ENCODE measurements at places on chromosomes 3 and 15.

DNA sequence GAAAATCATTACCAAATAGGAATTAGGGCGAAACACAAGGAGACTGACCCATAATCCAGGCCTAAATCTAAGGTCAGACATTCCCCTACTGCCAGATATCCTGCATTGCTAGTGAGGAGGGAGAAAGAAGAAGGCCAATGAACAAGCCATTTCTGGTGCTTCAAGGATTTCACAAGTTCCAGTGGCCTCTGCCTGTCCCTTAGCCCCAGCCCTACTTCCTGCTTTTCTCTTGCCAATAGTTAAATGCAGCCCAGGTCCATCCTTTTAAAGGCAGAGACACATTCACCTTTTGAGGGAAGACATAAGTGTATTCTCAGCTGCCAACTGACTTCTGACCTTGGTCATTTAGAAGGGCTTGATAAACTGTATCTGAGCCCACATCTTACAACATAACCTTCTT is 135.8 kb downstream of the ZNF621 start:
- H3K4me1 ChIP-seq = no peaks in the 10 kb centered on the region
- no peaks in the 10 kb centered on the region for H3K27me3 ChIP-seq
- no peaks in the 10 kb centered on the region for H3K36me3 ChIP-seq

GRCh38 chr3:171485338-171485737 is 25.1 kb upstream of the TNIK start:
- DNase-seq = no peak
- H3K27me3 ChIP-seq = no peaks in the 10 kb centered on the region
- H3K27ac ChIP-seq = no peak overlapping the region
- H3K36me3 ChIP-seq = no peaks in the 10 kb centered on the region
- no peaks in the 10 kb centered on the region for H3K4me1 ChIP-seq
- no peak overlapping the region for H3K4me3 ChIP-seq

- no peaks in the 10 kb centered on the region for H3K4me1 ChIP-seq
- no peak for DNase-seq
- no peaks in the 10 kb centered on the region for H3K36me3 ChIP-seq
- H3K4me3 ChIP-seq = no peak overlapping the region
Measured at GRCh38 chr3:126338790-126339288, 18.4 kb downstream of the KLF15 start.

DNA sequence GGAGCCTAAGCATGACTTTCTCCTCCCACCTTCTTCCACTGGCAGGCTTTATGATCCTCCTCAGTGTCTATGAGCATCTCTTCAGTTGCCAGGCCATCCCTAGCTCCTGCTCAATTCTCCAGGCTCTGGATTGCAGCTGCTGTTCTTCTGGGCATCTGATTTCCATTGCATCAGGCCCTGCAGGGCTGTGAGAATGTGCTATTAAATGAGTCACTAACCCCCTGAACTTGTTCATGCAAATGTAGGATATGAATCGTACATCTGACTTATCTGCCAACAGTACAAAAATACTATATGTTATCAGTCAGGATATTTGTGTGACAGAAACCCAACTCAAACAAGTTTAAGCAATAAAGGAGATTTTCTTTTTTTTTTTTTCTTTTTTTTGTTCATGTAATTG is 11.9 kb downstream of the GPR176 start:
- no peak overlapping the region for H3K27ac ChIP-seq
- DNase-seq = no peak
- H3K4me3 ChIP-seq = no peak overlapping the region
- no peaks in the 10 kb centered on the region for H3K4me1 ChIP-seq

GRCh38 chr3:17181413-17181907 is 296.7 kb downstream of the PLCL2 start:
- peaks cover 55% of the 10 kb centered on the region for H3K36me3 ChIP-seq
- no peaks in the 10 kb centered on the region for H3K27me3 ChIP-seq
- H3K4me3 ChIP-seq = no peak overlapping the region
- DNase-seq = no peak

- no peak for DNase-seq
- H3K36me3 ChIP-seq = no peaks in the 10 kb centered on the region
- H3K27me3 ChIP-seq = no peaks in the 10 kb centered on the region
- H3K4me1 ChIP-seq = no peaks in the 10 kb centered on the region
Measured at GRCh38 chr3:178562947-178563232, 26.7 kb downstream of the KCNMB2 start.

- H3K4me1 ChIP-seq = no peaks in the 10 kb centered on the region
- H3K27ac ChIP-seq = no peak overlapping the region
- H3K36me3 ChIP-seq = peaks cover 76% of the 10 kb centered on the region
- no peak for DNase-seq
Measured at GRCh38 chr15:65655026-65655425, 33.3 kb downstream of the SLC24A1 start.

DNA sequence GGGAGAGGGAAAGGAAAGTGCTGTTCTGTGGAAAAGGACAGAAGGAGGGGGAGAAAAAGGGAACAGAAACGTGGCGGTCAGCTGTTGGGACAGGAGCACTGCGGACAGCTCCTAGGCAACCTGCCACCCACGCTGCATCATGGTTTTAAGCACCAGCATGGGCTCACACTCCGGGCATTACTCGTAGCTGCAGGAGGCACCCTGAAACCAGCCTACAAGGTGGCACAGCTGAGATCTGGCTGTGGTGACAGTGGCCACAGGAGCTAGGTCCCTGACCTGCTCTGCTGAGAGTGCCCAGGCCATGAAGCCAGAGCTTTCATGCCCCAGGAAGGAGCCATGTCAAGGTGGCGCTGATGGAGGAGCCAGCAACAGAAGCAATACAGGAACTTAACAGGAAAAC is 161.4 kb upstream of the ST8SIA2 start:
- no peak overlapping the region for H3K27ac ChIP-seq
- no peaks in the 10 kb centered on the region for H3K27me3 ChIP-seq
- H3K36me3 ChIP-seq = no peaks in the 10 kb centered on the region
- no peak overlapping the region for H3K4me3 ChIP-seq

Measured in CD14-positive monocyte (primary cell).